ENCODE measurements at places on chromosomes 4 and X. TPM values are rescaled to one million over a fixed set of nuclear protein-coding genes. Genes with fewer than 3 reads are reported as not detected.

The SMIM43 gene
- total RNA-seq = 0.21 TPM

The RADX gene
- total RNA-seq = 0.06 TPM

The OTC gene
- total RNA-seq = not detected

The MAGEB17 gene
- total RNA-seq = not detected

The RAB40A gene
- not detected for total RNA-seq

The GDPD2 gene
- total RNA-seq = not detected

The GYPE gene
- not detected for total RNA-seq

The POLN gene
- total RNA-seq = 0.65 TPM

Measured in A549 treated with Hydrocortisone at 1 μM for 4 hours (cell line).